ENCODE measurements at places on chromosomes 2 and 18.
A peak's percentile ranks its signal among the peaks of the same experiment; 100 is the strongest.

DNA sequence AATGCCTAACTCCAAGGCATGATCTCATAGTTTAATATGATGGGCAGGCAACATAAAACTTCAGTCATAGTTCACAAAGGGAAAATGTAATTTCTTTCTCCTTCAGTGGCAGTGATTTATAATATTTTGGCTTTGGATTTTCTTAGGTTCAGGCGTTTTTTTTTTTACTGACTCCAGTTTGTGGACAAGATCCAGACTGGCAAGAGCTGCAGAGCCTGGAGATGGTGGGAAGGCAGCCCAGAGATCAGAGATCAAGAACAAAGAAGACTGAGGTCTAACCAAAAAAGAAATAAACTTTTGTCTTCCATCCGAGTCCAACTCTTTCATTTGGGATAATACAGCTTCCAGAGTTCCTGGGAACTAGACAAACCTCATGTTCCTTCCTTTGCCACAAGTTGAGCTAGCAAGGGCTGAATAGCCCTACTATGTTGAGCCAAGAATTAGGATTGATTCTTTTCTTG, 215.3 kb upstream of the SETBP1 start:
- no peak for DNase-seq

DNA sequence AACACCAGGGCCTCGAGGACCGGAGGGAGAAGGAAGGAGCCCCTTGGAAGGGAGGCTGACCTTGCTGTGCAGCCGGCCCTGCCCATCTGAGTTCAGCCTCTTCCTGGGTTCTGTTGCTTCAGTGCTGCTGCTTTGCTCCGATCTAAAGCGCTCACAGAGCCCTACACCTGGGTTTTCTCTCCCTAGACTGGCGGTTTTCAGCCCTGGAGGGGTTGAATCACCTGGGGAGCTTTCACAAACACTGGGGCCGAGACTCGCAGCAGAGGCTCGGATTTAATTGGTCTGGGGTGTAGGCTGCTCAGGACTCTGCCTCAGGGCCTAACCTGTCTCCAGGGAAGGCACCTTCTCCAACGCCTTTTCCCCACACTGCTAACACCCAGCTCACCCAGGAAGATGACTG, 40.9 kb upstream of the SMAD7 start:
- no peak for DNase-seq

DNA sequence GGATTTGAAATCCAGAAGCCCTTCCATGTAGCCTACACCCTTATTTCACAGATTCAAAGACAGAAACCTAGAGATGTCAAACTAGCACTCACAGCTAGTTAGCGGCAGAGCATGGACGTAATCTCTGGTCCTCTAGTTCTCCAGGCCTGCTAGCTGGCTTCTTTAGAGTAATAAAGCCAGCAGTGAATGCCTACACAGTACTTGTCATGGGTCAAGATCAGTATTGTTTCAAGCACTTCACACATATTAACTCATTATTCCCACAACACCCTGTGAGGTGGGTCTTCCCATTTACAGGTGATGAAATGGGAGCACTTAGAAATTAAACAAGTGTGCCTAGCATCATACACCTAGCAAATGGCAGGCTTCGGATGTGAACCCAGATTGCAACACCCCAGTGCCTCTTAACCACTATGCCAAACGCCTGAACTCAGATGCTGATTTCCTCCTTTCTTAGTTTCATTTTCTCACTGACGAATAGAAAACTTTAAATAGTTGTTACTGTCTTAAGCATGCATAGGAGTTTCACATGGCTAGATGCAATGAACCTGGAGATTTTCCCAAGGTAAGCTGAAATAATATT, 14.5 kb upstream of the ZBTB14 start:
- DNase-seq: no peak

- no peak for DNase-seq
Observed at GRCh38 chr2:110674620-110675555, 3.0 kb downstream of the BUB1 start.

DNA sequence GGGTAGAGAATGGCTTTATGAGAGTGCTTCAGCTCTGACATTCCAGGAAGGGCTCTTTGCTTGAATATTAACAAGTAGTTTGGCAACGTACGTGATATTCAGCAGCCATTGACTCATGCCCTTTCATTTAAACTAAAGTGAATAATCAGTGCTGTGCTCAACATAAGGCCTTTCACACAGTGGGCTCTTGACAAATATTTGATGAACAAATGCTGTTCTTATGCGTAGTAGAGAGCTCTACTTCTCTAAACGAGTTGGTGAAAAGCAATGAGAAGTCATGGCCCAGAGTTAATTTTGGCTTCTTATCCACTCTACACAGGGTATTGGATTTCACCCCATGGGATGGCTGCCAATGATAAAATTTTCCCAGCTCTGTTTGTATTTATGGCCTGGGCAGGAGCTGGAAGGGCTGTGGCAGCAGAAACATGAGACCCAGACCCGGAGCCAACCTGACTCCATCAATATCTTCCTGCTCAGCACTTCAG, 338.9 kb downstream of the CCDC85A start:
- peak; percentile 77 for DNase-seq

- no peak for DNase-seq
Observed at GRCh38 chr2:40611196-40611595, 159.3 kb upstream of the SLC8A1 start.

DNA sequence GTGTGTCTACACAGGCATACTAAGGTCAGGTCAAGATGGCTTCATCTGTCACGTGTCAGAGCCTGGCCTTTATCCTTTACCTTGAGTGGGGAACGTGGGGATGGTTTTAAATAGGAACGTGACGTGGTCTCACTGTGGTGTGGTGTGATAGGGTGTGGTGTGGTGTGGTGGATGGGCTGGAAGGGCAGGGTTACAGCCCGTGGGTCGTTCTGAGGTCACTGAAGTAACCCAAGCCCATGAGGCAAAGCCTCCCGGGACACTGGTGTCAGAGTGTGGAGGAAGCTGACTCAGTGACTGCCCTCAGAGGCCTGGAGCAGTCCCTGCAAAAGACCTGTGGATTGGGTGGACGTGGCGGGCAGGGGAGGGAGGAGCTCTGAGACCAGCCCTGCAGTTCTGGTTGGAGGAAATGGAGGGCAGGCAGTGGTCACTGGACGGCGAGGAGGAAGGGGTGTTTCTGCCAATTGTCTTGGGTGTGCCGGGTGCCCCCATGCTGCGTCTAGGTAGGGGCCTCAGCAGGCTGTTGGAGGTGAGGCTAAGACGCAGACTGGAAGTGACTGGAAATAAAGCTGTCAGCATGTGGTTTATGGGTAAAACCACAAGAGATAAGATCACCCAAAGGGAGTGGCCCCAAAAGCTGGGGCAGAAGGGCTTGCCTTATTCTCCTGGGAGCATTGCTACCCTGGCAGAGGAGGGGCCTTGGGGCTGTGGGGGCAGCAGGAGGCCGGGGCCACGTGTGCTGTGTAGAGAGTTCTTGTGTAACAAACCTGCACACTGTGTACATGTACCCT, 84.8 kb downstream of the SH3RF3 start:
- DNase-seq: no peak

GRCh38 chr2:205661281-205661680, 21.0 kb upstream of the NRP2 start:
- DNase-seq: no peak

DNA sequence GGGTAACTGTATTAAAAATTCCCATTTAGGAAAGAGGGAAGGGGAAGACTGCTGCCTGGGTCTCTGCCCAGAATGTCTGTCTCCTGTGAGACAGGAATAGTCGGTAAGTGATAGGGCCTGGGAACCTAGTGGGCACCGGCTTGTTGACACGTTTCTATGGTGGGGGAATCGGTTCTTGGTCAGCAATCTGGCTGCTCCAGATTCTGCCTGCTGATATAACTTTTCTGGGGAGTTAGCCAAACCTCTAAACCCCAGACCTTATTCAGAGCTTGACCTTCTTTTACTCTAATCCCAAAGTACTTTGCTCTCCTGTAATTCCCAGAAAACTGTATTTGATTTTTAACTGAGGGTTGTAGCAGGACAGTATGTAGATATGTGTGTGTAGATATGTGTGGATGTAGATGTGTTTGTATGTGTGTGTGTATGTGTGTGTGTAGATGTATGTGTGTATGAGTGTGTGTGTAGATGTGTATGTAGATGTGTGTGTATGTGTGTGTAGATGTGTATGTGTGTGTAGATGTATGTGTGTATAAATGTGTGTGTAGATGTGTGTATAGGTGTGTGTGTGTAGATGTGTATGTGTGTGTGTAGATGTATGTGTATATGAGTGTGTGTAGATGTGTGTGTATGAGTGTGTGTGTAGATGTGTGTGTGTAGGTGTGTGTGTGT, 61.8 kb upstream of the TXNDC2 start:
- no peak for DNase-seq

GRCh38 chr2:66032226-66032775, 402.6 kb upstream of the MEIS1 start:
- no peak for DNase-seq

DNA sequence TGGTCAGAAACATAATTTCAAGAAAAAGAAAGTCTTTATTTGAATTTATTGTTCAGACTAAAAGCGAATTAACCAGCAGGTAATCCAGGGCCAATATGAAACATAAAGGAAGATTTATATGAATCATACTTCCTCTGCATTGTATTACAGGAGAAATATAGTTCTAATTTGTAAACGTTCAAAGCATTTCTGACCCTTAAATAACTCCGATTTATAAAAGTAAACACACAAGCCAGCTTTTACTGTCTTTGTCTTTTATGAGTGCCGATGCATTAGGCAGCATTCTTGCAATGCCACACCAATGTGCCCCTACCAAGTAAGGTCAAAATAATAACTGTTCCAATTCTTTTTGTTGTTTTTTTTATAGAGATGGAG, 118.8 kb upstream of the RBBP8 start:
- no peak for DNase-seq

DNA sequence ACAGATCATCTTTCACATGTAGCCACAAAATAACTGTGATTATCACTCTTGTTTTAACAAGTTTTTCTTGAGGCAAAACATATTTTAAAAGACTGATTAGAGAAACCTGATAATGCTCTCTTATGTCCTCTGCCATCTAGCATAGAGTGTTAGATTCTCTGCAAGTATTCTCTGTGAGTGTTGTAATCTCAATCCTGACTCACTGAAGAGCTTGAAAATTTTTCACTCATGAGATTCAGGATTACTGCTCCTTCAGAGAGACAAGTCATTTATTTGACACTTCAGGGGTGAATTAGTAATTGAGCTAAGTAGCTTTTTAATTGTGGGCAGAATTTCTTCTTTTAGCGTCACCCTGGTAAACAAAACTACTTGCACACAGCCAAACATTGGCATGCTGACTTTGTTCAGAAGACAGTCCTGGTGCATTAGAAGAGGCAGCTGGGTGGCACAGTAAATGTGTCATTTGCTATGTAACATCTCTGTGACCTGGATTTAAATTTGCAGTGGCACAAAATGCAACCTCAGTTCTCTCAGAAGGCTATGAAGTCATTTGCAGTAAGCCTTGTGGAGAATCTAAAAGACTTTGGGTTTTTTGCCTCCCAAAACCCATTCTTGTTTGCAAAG, 172.9 kb downstream of the LRP1B start:
- no peak for DNase-seq

DNA sequence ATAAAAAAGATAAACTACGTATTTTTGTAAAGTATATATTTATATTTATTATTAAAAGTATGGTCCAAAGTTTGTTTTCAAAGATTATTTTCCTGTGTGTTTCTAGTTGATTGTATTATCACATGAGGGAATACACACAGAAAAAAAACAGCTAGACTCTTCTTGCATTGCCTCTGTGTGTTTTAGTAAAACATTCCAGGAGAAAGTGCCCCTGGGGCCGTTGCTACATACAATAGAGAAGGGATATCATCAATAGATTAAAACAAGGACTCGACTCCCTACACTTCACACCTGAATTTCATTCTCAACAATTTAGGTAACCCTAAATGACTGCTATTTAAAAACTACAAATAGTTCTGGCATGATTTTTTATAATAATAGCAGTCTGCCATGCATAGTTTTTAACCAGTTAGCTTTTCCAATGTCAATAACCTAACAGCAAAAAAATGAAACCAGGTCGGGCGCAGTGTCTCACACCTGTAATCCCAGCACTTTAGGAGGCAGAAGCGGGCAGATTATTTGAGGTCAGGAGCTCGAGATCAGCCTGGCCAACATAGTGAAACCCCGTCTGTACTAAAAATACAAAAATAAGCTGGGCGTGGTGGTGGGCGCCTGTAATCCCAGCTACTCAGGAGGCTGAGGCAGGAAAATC, 171.3 kb downstream of the DNAH6 start:
- no peak for DNase-seq

DNA sequence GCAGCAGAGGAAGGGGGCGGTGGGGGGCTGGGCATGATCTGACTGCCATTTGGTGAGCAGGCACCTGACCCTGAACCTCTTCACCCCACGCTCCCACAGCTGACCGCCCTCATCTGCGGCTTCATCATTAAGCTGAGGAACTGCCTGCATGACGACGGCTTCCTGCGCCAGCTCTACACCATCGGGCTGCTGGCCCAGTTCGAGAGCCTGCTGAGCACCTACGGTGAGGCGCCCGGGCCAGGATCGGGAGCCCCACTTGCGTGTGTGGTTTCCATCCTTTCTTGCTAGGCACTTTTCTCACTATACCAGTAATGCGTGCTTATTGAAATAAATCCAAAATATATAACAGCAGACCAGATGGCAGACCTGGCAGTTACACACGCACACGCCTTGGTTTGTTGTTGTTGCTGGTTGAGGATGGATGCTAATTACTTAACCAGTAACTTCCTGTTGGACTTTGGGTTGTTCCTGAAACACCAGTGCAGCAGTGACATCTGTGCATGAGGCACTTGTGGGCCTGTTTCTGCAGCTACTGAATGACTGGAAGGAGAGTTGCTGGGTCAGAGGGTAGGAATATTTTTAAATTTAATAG, 43.7 kb downstream of the COA5 start:
- DNase-seq: peak; percentile 7

DNA sequence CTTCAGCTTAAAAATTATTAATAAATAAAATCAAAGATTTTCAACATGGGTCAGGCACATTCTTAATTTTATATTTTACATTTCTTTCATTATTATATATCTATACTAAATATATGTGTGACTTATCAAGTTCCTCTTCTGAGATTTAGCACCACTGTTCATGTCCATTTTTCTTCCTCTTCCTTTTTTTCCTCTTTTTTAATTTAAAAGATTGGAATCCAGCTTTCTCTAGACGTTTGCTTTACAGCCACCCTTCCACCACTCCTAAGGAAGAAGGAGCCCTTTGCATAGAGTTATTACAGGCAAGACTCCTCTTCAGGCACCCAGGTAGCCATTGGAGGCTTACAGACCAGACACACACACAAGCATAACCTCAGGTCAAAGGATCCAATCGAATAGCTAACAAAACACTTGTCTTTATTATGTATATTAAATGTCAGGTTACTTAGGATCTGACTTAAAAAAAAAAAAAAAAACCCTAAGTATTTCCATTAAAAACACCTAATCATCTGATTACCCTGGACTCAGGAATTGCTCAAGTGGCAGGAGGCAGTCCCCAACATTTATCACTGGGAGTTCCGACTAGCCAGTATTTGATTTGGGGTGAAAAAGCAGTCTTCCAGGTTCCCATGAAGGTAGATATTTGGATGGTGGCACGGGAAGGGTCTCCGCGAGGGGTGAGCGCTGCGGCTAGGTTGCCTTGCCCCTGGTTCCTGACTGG, 2.4 kb upstream of the ZEB2 start:
- no peak for DNase-seq

Data from DMS 273 treated with DMSO at 0.1 percent for 48 hours (cell line).